Cortex of kidney (tissue), 1 donor: ENCODE measurements at places on chromosomes 1 and 21.

- no peak for DNase-seq
Observed at GRCh38 chr1:147612366-147612765, 58.0 kb downstream of the ACP6 start.

- DNase-seq, result no peak
Observed at GRCh38 chr21:31870472-31871193, 2.2 kb upstream of the HUNK start.

DNA sequence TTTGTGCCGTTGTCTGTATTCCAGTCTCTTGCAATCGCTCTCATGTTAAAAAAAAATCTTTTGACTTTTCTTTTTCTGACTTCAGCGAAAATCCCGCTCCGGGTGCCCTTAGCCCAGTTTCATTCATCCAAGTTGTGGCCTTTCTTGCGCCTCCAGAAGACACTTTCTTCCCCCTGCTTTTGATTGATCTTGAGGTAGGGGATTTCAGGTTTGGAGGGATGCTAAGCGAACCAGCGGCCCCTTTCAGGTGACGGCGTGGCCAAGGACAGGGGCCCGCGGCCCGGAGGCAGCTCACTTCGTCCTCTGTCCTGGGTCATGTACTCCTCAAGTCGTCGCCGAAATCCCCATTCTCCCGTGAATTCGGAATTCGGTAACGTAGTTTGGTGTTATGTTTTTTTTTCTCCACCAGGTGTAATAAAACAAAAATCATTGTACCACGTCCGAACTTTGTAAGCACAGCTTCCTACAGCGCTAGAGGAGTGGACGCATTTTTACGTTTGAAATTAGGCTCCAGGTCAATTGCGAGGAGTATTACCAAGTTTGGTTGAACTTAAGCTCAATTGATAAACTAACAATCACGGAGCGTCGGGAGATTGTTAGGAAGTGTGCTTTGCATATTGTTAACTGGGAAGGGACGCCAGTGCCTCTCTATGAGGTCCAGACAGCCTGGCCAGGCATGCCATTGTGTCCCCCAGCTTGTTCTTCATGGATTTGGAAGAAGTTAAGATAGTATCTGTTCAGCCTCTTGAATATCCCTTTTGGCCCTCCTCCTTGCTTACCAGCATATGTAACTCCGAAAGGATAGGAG is 1.1 kb downstream of the MRPS6 start:
- DNase-seq, result no peak

- DNase-seq, result no peak
Observed at GRCh38 chr1:222525951-222526350, 22.0 kb downstream of the HHIPL2 start.

- no peak for DNase-seq
Observed at GRCh38 chr1:48223366-48224240, 1.1 kb downstream of the SLC5A9 start.

DNA sequence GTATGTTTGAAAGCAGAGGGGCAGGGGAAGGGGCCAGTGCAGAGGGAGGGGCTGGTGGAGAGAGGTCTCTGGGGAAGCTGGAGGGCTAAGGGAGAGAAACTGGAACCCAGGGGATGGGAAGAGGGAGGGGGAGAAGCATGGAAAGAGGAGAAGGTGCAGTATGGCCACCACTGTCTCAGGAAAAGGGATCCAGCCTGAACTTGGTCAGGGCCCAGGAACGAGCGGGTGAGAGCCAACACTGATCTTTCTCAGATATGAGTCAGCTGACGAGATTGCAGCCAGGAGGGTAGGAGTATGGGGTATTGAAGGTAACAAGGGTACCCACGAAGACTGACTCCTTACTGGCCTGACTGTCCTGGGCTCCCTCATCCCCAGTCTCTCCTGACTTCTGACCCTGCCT is 18.0 kb downstream of the TIE1 start:
- no peak for DNase-seq

- no peak for DNase-seq
Observed at GRCh38 chr1:161139766-161140165, 7.3 kb upstream of the DEDD start.
